ENCODE measurements at places on chromosomes 12 and 14.

DNA sequence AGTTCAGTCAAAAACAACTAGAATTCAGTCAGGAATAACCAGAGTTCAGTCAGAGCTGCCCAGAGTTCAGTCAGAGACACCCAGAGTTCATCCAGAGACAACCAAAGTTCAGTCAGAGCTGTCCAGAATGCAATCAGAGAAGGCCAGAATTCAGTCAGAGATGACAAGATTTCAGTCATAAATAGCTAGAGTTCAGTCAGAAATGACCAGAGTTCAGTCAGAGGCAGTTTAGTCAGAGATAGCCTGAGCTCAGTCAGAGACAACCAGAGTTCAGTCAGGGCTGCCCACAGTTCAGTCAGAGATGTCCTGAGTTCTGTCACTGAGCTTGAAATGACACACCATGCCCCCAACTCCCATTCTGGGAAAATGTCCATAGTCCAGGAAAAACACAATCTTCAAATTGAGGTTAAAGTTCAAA lies 1102.8 kb downstream of the BCL11B start:
- no peak for DNase-seq

DNA sequence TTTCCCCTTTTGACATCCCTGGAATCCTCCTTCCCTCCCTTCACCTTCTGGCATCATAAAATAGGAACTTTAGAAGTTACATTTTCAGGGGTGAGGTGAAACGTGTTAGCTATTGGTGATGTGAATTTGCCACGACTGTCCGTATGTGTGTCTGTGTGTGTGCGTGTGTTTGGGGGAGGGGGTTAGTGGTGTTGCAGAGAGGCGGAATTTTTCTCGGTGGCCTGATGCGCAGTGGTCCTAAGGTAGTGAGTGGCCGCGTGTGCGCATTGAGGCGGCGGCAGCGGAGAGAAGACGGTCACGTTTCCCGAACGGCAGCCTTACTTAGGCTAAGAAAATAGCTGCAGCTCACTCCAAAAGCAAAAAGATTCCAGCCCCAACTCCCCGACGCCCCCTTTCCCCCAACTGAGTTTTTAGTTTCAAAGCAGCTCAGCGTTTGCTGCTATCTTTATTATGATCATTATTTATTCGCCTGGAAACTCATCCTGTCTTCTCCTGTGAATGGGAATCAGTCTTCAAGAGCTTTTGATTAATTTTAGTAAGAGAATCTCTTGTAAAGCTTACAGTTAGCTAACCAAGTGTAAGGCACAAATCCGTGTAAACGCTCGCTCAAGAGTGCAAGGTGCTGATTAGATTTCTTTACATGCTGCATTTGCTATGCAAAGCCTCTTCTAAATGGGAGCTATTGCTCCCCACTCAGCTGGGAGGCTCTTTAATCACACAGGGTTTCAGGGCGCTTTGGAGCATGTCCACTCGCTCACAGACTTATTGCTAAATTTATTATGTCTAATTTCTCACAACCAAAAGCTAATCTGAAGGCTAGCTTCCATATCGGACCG lies 4.7 kb downstream of the FLRT2 start:
- DNase-seq: no peak

DNA sequence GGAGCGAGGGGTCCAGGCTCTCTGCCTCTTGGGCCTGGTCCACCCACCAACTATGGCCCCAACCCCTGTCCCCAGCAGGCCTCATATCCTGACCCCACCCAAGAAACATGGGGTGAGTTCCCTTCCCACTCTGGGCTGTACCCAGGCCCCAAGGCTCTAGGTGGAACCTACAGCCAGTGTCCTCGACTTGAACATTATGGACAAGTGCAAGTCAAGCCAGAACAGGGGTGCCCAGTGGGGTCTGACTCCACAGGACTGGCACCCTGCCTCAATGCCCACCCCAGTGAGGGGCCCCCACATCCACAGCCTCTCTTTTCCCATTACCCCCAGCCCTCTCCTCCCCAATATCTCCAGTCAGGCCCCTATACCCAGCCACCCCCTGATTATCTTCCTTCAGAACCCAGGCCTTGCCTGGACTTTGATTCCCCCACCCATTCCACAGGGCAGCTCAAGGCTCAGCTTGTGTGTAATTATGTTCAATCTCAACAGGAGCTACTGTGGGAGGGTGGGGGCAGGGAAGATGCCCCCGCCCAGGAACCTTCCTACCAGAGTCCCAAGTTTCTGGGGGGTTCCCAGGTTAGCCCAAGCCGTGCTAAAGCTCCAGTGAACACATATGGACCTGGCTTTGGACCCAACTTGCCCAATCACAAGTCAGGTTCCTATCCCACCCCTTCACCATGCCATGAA lies 8.6 kb downstream of the ARHGAP9 start:
- no peak for DNase-seq

DNA sequence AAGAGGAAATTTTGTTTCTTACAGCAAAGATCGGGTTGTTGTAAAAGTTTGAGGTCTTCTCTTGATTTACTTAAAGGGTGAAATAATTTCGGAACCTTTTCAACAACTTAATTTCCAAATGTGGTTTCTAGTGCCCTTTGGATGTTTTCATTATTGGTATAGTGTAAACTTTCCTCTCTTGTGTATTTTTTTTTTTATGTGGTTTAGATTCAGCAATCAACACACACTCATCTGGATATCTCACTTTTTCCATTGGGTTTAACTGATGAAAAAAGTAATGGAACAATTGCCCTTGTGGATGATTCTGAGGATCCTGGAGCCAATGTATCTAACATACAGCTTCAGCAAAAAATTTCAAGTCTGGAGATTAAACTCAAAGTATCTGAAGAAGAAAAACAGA lies 116.3 kb downstream of the CCDC91 start:
- DNase-seq: no peak

DNA sequence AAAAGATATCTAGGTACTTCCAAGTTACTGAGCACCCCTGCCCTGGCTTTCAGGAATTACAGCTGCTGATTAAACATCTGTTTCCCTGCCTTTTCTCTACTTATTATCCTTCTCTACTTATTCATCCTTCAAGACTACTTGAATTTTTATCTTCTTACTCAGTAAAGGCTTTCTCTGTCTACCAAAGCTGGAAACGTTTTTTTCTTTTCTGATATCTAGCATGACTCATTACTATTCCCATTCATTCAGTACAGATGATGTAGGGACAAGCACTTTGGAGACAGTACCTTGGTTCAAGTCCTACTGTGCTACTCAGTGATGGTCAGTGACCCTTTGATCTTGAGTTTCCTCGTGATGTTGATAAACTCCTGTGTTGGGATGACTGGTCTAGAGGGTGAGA lies 848.7 kb downstream of the NRXN3 start:
- DNase-seq: no peak

DNA sequence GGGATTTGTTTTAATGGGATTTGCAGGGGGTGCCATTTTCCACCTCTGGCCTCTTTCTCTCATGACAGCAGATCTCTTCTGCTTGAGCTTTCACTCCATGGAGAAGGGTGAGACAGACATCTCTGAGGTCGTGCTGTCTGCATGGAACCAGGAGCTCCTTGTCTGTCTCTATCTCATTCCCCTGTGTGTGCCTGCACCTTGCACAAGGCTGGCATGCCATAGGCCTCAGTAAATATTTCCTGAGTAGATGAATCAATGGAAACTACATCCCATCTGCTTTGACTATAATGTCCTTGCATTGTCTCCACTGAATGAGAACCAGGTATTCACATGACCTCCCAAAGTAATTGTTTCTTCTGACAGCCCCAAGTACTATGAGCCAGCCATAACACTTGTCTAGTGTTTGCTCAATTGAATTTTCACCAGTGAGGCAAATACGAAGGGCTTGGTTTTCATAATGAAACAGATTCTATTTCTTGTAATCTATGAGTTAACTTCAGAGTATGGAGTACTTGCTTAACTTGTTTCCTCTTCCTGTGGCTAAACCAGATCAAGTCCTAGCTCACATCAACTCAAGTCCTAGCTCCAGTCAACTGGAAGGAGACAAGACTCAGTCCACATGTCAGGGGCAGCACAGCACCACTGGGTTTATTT lies 32.3 kb downstream of the KCNK13 start:
- DNase-seq: no peak

- no peak for DNase-seq
Observed at GRCh38 chr14:28242895-28243294, 523.7 kb upstream of the FOXG1 start.

GRCh38 chr14:75260025-75260763 lies 18.4 kb upstream of the FOS start:
- no peak for DNase-seq

DNA sequence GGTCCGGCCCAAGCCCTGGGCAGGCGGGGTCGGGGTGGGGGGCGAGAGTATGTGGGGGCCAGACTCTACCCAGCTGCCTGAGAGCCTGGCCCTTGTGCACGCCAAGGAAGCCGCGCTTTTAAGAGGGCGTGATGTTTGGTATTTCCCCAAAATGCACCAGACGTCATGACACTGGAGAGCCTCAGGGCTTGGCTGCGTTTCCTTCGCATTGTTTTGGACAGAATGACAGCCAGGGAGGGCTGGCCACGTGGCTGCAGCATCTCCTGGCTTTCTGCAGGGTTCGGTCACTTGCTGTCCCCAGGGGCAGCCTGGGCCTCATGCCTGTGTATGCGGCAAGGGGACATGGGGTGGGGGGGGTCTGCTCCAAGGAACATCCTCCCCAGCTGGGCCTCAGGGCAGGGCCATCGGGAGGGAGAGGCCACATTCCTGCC lies 16.1 kb upstream of the NUDT14 start:
- no peak for DNase-seq

DNA sequence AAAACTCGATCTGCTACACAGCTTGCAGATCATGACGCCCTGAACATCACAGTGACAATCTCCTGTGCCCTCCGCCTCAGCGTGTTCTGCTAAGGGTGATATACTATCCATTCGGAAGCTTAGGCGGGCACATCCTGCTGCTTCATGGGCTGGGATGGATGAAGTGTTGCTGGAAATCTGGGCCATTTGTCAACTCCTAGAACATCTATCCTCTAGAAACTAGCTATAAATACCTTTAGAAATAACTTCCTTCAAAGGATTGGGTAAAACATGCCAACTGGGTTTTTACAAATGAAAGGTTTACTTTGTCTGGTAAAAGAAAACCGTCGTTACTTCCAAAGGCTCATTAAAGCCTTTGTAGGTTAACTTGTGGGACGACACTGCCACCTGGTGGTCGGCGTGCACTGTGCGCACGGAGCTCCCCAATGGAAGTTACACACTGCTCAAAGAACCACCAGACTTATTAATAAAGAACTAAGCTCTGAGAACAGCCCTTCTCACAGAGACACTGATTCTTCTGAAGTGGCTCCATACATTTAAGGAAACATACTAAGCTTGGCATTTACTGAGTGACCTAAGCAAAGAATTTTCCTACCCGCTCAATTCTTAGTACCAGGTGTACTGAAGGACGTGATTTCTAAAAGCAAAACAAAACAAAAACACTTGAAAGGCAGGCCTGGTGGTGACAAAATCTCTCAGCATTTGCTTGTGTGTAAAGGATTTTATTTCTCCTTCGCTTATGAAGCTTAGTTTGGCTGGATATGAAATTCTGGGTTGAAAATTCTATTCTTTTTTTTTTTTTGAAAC lies 21.6 kb upstream of the CACNA2D4 start:
- DNase-seq: no peak

DNA sequence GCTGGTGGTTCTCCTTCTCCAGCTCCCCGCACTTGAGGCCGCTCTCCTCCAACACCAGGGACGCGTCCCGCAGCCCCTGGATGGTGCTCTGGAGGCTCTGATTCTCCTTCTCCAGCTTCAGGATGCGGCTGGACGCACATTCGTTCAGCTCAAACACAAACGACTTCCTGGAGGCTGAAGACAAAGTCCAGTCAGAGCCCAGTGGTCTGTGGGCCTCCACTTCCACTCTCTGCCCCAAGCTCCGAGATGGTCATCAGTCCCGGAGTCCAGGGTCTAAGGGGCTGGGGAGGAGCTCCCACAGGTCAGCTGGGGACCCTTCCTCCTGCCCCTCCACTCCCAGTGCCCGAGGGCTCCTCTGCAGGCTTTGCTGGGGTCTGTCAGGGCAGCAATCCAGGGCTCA lies 76.6 kb upstream of the GPR68 start:
- DNase-seq: no peak

- no peak for DNase-seq
Observed at GRCh38 chr12:131673888-131674257, 37.0 kb upstream of the SFSWAP start.

GRCh38 chr12:117907108-117907689 lies 61.6 kb downstream of the KSR2 start:
- no peak for DNase-seq

DNA sequence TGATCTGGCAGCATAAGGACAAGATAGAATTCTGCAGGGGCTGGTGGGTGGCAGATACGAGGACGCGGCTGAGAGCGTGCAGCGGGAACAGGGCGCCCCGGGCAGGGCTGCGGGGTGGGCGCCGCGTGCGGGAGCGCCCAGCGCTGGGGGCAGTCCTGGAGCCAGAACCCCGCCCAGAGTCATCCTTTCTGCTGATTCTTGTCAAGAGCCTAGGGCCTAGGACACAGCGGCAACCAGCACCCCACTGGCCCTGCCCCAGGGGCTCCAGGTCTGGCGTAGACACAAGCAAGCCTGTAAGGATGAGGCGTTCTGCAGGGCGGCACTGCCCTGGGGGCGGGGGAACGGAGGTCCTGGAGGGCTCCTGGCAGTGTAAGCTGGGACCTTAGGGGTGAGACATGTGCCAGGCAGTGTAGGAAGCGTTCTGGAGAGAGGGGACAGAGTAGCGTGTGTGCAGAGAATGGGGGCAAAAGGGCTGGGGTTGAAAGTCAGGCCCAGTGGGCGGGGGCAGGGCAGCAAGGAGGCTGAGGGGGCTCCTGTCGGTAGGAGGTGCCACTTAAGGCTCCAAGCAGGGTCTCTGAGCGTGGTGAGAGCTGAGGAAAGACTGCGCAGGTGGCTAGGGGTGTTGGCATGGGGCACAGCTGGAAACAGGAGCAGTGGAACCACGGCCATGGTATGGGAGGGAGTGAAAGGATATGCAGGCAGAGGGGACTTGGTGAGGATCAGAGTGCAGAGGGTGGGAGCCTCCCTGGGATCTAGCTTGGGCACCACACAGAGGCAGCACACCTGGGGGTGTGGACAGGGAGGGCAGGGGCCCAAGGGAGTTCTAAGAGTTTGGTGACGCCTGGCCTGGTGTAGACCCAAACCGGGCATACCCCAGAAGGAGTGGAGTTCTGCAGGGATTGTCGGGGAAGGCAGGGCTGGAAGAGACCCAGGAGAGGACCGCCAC lies 845 bp upstream of the AHNAK2 start:
- DNase-seq: no peak

- DNase-seq: no peak
Observed at GRCh38 chr12:114302117-114302516, 103.8 kb downstream of the TBX5 start.

DNA sequence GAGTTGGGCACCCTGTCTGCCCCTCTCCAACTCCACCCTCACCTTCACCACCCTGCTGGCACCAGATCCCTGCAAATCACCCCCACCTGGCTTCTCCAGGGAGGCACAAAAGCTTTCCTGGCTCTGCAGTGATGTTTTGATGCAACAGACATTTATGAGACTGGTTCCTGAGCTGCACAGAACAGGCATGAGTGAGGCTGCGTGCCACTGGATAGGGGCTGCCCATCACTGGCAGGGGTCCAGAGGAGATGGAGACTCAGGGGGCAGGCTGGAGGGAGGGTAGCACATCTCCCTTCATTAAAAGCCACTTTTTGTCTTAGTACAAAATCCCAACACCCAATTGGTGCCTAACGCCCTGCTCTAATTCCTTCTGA lies 17.3 kb upstream of the ZDHHC22 start:
- no peak for DNase-seq

- no peak for DNase-seq
Observed at GRCh38 chr14:37195327-37195726, 2.4 kb upstream of the MIPOL1 start.

GRCh38 chr14:91805659-91806058 lies 61.7 kb downstream of the TC2N start:
- no peak for DNase-seq

All from SIG-M5 (cell line).